Activated CD4-positive, alpha-beta T cell treated with anti-CD3 and anti-CD28 coated beads, Interleukin-2, amount 50 U/mL, for 4 hours (primary cell): ENCODE measurements at places on chromosomes 5 and 9.

GRCh38 chr5:100842080-100842479 is 61.0 kb downstream of the ST8SIA4 start:
- no peak for DNase-seq

- DNase-seq: no peak
These were observed 80.9 kb downstream of the NSUN2 start for GRCh38 chr5:6551955-6552313.

GRCh38 chr9:16709924-16710323 is 160.5 kb downstream of the BNC2 start:
- no peak for DNase-seq

DNA sequence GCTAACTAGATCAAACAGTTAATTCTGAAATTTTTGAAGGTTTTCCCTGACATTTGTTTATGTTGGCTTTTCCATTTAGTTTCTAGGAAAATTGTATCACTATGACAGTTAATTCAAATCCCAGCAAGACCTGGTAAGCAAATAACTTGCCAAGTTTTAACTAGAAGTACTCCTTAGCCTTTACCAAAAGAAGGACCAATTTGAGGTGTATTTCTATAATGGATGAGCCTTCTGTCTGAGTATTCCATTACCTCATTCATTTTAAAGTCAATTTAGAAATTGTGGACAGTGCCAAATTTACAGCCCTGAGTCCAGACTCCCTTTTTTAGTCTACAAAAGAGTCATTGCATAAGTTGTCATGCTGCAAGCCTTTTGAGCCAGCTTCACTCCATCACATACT is 687.6 kb downstream of the CETN3 start:
- DNase-seq: no peak

DNA sequence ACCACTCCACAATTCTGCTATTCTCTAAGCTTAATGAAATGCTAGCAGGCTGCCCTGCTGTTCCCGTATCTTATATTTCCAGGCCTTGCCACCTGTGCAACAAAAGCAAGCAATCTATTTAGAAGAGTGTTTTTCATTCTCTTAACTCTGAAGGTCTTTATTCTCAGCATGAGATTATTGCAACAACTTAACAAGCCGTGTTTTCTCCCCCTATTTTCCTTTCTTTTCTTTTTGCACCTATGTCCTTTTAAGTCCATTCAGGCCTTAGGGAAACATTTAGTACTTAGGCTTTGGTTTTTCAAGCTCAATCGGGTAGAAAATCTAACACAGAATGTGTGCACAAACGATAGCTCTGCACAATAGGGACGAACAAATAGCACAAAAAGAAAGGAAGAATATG is 89.6 kb upstream of the DMRTA1 start:
- no peak for DNase-seq

DNA sequence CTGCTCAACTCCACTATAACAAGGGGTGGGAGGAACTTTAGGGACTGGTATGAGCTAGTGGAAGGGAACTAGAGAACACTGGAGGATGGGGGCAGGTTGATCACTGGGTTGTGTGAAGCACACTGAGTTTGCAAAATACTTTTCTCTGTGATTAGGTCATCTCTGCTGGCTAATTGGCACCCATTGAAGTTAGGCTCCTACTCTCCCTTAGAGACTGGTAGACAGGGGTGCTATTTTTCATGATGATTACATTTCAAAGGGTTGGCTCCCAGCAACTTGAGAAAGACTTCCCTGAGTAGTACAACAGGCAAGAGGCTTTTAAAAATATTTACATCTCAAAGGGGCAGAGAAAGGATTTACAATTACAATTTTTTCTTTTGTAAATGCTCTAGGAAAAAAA is 50.4 kb upstream of the MTAP start:
- no peak for DNase-seq

DNA sequence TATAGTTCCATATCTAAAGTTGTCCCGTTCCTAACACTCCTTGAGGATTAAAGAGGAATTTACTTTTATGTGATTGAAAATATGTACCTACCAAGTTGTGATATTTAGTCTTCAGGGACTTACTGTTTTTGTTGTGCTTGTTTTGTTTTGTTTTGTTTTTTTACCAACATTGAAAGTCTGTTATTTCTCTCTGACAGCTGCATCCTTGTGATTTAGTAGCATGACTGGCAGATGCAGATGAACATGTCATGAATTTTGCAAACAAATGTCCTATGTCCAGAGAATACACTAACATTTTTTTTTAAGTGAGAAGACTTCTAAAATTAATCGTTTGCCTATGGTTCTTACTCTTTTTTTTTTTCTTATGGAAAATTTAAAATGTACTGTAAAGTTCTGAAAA is 85.4 kb downstream of the MAN2A1 start:
- no peak for DNase-seq

- DNase-seq: no peak
These were observed 748.7 kb downstream of the TLE4 start for GRCh38 chr9:80320480-80320879.

DNA sequence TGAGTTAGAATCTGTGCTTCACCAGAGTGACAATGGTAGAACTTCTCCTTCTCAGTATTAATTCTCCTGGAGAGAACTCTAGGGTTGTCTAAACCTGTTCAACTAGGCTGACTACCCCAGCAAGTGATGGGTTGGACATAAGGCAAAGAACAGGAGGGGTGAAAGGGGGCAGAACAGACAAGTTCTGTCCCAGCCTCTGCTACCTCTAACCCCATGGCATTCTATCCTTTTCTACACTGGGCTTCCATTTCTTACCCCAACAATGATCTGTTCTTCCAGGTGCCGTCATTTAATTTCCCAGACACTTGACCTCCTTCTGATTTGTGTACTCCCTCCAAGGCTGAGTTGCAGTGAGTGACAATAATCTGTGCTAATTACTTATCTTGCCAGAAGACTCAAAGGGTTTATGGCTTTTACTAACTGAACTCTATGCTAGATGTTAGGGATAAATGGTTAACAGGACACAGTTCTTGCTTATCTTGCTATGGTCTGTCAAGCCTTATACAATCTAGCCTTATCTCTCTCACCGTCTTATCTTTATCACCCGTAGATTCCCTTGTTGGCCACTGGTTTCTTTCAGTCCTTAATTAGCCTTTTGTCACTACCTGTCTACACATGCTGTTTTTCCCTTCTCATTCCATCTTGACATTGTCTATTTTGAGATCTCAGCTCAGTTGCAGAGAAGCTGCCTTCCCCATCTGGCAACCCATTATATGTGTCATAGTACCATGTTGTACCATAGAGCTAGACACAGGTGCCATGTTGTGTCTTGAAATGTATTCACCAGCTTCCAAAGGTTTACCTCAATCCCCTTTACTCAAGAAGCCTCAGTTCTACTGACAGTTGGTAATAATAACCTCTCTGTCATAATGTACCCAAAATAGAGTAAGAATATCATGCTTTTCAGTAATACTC is 10.0 kb upstream of the MATR3 start:
- DNase-seq: no peak

- no peak for DNase-seq
These were observed 6.1 kb downstream of the PTCD2 start for GRCh38 chr5:72326306-72326649.

- no peak for DNase-seq
These were observed 290.9 kb upstream of the RGMB start for GRCh38 chr5:98482321-98483300.

GRCh38 chr5:147554261-147554817 is 44.5 kb upstream of the DPYSL3 start:
- no peak for DNase-seq

- DNase-seq: no peak
These were observed 47.0 kb downstream of the SH3GL2 start for GRCh38 chr9:17625644-17626388.

DNA sequence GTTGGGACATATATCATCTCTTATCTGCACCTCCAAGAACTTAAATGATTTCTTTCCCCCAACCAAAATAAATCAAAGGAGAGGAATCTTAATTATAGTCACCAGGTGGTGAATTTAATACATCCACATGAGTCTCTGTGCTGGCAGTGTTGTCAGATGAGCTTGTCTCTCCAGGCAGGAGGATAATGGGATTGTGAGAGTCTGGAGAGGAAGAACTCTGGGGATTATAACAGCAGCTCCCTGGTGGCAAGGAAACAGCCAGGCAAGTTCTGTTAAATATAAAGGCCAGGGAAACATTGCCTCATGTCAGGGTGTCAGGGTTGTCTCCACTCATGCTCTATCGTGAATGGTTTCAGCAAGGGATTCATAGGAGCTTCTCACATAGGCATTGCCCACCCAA is 80.8 kb downstream of the TLR4 start:
- DNase-seq: no peak

DNA sequence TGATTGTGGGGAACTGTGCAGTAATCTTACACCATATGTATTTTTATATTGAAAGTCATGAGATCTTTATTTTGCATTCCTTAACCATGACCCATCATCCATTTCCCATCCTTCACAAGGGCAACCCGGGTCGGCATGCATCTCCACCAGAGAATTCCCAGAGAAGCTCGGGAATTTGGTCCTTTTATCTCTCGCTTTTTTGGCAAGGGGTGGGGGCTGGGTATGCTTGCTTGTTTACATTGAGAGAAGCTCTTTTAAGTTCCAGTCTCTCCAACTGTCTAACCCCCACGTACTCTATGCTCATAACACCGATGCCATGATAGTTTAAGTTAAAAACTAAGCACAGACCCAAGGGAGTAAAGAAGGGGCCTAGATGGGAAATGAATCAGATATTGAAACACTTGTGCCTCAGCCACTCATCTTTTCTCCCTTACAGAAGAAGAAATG is 109.9 kb upstream of the NFIB start:
- no peak for DNase-seq

GRCh38 chr9:101977614-101978210 is 239.3 kb upstream of the GRIN3A start:
- no peak for DNase-seq

- no peak for DNase-seq
These were observed 1.7 kb downstream of the FREM1 start for GRCh38 chr9:14908295-14909180.

DNA sequence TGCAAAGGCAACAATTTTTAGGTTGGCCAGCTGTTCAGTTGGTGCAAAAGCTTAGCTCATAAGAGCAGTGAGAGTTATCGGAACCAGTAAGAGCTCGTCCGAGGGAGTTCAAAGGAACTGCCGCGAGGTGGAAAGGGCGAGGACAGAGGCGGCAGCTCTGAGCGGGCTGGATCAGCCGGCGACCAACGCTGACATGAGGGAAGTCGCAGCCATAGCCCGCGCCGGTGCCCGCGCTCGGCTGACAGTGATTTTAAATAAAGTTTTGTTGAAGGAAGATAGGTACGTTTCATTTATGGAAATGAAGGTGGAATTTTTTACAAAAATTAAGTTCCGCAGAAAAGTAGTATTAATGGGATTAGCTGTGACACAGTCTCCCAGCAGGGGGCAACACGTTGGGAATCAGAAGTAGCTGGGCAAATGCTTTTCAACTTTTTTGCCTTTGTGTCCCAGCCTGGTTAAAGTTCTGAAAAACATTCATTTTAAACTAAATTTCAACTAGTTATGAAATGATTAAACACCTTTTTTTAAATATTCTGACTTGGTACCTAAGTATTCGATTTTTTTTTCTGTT is 43.2 kb downstream of the FBXO4 start:
- DNase-seq: no peak

DNA sequence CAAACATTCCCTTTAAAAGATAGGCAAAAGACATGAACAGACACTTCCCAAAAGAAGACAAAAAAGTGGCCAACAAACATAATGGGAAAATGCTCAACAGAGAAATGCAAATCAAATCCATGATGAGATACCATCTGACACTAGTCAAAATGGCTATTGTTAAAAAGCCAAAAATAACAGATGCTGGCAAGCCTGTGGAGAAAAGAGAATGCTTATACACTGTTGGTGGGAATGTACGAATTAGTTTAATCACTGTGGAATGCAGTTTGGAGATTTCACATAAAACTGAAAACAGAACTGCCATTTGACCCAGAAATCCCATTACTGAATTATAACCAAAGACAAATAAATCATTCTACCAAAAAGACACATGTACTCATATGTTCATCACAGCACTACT is 58.3 kb upstream of the WDR41 start:
- no peak for DNase-seq

- DNase-seq: no peak
These were observed 497.0 kb downstream of the RAB3C start for GRCh38 chr5:59079622-59080620.

DNA sequence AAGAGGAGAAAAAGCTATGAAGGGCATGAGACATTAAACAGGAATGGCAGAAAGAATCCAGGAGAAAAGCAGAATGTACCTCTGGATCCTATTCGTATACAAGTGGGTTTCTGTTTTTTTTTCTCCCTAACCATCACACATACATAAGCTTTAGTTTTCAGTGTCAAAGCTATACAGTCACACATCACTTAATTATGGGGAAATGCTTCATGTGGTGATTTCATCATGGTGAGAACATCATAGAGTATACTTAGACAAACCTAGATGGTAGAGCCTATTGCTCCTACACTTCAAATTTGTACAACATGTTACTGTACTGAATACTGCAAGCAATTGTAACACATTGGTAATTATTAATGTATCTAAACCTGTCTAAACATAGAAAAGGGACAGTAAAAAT is 290.6 kb downstream of the AOPEP start:
- no peak for DNase-seq

- no peak for DNase-seq
These were observed 65.1 kb downstream of the ANKH start for GRCh38 chr5:14806456-14806855.

DNA sequence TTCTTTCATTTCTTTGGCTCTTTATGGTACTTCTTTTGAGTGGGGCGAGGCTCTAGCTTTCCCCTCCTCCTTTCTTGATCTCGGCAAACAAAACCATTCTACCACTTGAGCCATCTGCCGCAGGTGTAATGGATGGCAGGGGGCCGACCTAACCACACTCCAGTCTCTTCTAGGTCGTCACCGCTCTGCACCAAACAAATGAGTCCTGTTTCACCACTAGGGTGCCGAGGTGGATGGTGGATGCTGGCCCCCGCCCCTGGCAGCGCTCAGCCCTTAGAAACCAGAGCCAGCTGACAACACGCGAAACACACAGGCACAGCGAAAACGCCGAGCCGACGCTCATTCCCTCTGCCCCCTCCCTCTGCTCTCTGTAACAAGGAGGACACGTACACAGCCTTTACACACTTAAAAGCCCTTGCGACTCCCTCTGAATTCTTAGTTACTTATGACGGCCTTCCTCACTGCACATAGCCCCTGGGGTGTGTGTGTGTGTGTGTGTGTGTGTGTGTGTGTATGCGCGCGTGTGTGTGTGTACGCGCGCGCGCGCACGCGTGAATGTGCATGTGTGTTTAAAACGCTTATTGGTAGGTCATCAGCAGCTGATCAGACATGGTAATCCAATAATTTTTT is 199.4 kb downstream of the MEF2C start:
- DNase-seq: no peak

GRCh38 chr9:124598048-124598447 is 90.8 kb upstream of the NR5A1 start:
- DNase-seq: no peak

DNA sequence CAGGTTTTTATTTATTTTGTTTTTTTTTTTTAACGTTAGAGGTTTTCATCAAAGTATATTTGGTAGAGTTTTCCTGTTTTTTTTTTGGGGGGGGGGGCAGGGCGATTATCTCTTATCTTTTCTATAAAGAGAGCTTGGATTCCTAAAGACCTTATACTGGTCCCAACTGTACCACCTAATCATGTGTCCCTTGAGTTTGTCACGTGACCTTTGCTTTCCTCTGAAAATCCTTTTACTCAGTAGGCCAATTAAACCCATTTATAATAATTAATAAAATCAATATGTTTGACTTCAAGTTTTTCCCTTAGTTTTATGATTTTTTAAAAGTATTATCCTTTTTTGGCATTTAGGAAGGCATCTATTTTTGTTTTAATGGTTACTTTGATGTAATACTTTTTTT is 286.4 kb downstream of the AOPEP start:
- DNase-seq: no peak
